ENCODE measurements at places on chromosomes 5 and 9.

DNA sequence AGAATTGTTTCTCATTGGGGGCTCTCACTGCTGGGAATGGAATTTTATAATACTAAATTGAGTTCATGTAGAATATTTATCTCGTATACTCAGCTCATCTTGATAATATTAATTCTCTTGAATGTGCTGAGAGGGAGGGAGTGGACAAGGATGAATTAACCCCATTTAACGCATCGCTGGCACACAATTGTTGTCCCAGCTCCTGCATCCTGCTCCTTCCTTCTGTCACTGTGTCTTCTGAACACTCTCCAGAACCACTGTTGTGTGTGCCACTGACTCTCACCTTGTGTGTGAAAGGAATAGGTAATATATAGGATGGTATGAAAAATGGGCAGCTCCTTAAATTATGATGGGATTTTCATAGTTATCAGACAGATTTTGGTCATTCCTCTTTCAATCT, 267.3 kb downstream of the MTRR start:
- DNase-seq: no peak

GRCh38 chr5:14821100-14821845, 50.3 kb downstream of the ANKH start:
- no peak for DNase-seq

DNA sequence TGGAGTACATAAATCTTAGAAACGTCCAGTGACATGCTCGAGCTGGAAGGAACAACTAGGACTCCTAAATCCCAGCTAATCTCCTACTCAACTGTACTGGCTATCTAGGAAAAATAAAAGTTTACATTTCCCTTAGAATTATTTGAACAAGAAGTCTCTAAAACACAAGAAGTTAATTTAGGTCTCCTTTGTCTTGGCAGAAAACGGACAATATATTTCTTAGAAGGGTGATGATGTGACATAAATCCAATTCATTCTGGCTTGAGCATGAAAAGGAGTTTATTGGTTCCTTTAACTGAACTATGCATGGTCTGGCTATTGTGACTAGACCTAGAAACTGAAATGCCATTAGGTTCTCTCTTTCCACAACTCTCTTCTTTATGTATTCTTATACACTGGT, 1242.2 kb upstream of the DMAC1 start:
- no peak for DNase-seq

DNA sequence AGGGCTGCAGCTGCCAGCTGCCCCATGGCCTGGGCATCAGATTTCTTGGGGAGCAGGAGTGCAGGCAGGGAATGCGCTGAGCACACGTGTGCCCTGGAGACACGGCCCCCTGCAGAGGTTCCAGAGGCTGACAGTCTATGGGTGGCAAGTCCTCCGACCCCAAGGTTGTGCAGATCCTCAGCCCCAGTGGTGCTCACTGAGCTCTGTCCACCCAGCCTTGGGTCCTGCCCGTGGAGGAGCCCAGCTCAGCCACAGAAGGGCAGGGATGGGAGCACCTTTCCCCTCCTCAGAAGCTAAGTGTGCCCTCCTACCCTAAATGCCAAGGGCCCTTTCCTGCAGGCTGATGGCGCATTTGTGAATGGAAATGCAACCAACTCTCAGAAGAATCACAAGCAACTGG, 341.0 kb downstream of the IRX2 start:
- DNase-seq: no peak

GRCh38 chr9:34498553-34498952, 24.2 kb downstream of the ENHO start:
- no peak for DNase-seq

- DNase-seq: no peak
Observed at GRCh38 chr9:126462617-126463016, 136.0 kb downstream of the MVB12B start.

GRCh38 chr9:110241260-110241857, 14.9 kb downstream of the TXN start:
- no peak for DNase-seq

All from GM13977 (cell line).